ENCODE measurements at places on chromosomes 11 and 22.

- no peak for DNase-seq
These were observed 1.4 kb downstream of the LRRC74B start for GRCh38 chr22:21047035-21047661.

DNA sequence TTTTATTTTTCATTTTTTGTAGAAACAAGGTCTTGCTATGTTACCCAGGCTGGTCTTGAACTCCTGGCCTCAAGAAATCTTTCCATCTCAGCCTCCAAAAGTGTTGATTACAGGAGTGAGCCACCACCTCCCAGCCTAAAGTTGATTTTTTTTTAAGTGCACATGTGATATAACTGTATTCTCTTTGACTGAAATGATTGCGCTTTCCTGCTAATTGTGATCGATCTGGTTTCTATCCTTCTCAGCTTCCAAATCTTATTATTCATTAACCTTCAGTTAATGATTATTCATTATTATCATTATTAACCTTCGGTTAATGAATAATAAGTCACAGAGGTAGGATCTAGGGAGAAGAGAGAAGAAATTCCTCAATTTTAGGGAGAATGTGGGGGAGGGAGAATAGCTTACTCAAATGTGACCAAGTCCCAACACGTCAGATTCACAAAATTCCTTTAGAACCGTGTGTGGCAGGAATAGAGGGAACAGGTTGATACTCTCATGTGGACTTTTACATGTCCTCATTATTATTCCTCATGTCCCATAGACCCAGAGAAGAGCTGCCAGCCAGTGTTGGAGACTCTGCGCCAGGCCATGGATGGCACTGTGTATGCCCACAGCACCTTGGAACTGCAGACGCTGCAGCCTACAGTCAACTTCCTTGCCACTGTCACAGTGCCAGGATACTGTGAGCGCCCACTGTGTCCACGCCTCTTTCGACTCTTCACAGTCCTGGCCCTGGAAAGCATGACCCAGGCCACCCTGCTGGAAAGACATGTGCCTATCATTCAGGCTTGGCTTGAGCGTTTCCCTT lies 47.1 kb downstream of the RRP8 start:
- no peak for DNase-seq

- peak; percentile 62 for DNase-seq
These were observed 23.9 kb downstream of the NEFH start for GRCh38 chr22:29503811-29504372.

DNA sequence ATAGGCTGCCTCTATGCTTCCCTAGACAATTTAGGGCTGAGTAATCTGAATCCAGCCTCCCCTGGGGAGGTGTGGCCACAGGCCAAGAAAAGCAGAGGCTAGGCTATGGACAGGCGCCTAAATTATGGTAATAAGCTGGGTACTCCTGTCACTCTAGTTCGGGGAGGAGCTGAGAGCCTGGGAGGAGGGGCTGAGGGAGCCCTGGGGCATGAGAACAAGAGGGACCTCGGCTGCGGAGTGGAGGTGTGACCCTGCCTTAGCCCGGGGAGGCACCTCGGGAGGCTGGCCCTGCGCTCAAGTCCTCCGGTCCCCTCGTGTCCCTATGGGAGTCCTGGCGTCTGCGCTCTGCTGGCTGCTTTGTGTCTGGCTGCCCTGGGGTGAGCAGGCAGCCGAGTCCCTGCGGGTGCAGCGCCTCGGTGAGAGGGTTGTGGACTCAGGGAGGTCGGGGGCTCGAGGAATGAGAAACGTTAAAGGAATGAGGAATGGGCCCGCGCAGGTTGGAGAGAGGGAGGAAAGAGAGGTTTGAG lies at the start of gene OTOG:
Gene OTOG, plus strand, starts transcription at position 209 of the 527 bp plus-strand sequence. Its CDS starts 114 bp downstream, at position 323.
- DNase-seq, result no peak

DNA sequence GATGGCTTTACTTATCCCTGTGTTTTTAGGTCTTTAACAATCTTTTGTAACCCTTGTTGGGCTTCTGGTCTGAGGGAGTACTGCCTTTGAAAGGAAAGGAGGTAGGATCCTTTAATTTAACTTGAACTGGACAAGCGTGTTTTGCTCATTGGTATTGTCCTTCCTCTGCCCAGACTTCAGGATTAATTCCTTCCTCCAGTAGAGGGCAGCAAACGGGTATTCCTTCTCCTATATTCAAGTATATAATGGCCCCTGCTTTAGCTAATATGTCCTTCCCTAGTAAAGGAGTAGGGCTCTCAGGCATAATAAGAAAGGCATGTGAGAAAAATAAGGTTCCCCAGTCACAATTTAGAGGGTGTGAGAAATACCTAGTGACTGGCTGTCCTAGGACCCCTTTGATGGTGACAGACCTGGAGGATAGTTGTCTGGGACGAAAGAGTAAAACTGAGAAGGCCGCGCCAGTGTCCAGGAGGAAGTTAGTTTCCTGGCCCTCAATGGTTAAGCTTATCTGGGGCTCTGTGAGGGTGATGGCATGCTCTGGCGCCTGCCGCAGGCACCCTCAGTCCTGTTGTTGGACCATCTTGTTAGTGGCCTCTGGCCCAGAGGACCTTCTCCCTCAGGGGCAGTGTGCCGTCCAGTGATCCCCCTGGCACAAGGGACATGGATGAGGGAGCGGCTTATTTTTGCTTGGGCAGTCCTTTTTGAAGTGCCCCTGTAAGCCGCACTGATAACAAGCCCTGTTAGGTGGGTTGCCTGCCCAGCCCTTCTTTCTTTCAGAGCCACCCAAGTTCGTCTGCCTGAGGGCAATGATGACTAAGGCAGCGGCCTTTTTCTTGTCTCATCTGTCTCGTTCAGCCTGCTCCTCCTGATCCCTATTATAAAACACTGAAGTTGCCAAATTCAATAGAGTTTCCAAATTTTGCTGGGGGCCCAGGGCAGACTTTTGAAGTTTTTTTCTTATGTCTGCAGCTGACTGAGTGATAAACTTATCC lies 51.8 kb downstream of the C11orf71 start:
- DNase-seq, result peak; percentile 22

GRCh38 chr22:40414311-40414710 lies 43.9 kb downstream of the SGSM3 start:
- no peak for DNase-seq
